Chondrocyte (in vitro differentiated cells): ENCODE measurements at places on chromosomes 5 and 9.

- H3K4me1 ChIP-seq: peaks cover 56% of the 10 kb centered on the region
- no peaks in the 10 kb centered on the region for H3K36me3 ChIP-seq
- DNase-seq: no peak
- H3K27me3 ChIP-seq: no peaks in the 10 kb centered on the region
- H3K4me3 ChIP-seq: no peak overlapping the region
Observed at GRCh38 chr5:32506799-32507198, 62.3 kb upstream of the ZFR start.

DNA sequence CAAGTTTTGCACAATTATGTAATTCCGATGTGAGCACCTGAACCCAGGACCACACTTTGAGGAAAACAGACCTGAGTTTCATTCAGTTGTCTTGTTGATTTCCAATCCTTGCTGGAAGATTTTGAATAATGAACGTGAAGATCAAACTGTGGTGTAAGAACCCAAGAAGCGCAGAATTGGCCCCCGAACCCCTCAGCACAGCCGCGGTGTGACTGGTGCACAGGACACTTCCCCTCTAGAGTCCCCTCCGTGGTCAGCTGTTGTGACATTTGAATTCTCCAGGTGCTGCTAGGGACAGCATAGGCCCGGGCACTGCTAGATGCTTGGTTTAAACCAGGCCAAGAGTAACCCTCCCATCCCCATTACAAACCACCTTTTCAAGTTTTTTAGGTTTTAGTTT, 1.7 kb downstream of the BRD3OS start:
- DNase-seq: peak; percentile 70
- no peak overlapping the region for H3K27ac ChIP-seq
- H3K27me3 ChIP-seq: no peaks in the 10 kb centered on the region
- peaks cover 16% of the 10 kb centered on the region for H3K4me1 ChIP-seq

- DNase-seq: no peak
- H3K36me3 ChIP-seq: peaks cover 6% of the 10 kb centered on the region
- H3K27me3 ChIP-seq: no peaks in the 10 kb centered on the region
- peak overlapping the region; percentile 68 for H3K27ac ChIP-seq
- H3K4me3 ChIP-seq: no peak overlapping the region
Observed at GRCh38 chr9:16221366-16221765, 649.1 kb downstream of the BNC2 start.

GRCh38 chr9:123365287-123365880, 9.4 kb downstream of the CRB2 start:
- H3K4me3 ChIP-seq: no peak overlapping the region
- DNase-seq: no peak
- H3K4me1 ChIP-seq: peaks cover 37% of the 10 kb centered on the region
- no peak overlapping the region for H3K27ac ChIP-seq
- H3K36me3 ChIP-seq: no peaks in the 10 kb centered on the region

- H3K36me3 ChIP-seq: no peaks in the 10 kb centered on the region
- no peak for DNase-seq
- no peaks in the 10 kb centered on the region for H3K4me1 ChIP-seq
- no peaks in the 10 kb centered on the region for H3K27me3 ChIP-seq
- H3K27ac ChIP-seq: no peak overlapping the region
- no peak overlapping the region for H3K4me3 ChIP-seq
Observed at GRCh38 chr5:23072179-23072578, 219.0 kb upstream of the CDH12 start.

- DNase-seq: no peak
- no peaks in the 10 kb centered on the region for H3K27me3 ChIP-seq
- H3K4me1 ChIP-seq: peaks cover 39% of the 10 kb centered on the region
- no peak overlapping the region for H3K27ac ChIP-seq
Observed at GRCh38 chr5:139186752-139187326, 11.3 kb downstream of the SIL1 start.

DNA sequence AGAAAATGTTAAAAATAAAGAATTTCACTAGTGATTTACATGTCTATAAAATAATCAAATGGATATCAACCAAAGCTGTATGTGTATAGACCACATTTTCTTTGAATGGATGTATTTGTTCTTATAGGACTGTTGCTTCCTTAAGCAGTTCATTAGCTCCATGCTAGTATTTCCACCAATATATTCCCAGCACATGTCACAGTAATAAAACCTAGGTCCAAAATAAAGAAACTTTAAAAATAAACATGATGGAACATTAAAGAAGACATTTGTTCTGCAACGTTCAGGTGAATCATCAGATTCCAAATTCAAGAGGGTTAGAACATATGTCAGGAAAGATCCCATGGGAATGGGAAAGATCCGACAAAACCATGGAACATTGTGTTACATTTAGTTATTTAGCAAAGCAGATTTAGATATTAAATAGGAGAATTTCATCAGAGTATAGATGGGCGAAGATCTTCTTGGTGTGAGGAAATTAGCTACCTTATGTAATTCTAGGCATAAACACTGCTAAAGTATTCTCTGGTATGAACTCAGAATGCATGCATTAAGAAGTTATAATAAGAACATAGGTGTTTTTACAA, 490.7 kb downstream of the CDH18 start:
- no peaks in the 10 kb centered on the region for H3K4me1 ChIP-seq
- no peak overlapping the region for H3K4me3 ChIP-seq
- H3K27me3 ChIP-seq: peaks cover 4% of the 10 kb centered on the region
- H3K27ac ChIP-seq: no peak overlapping the region

GRCh38 chr5:180950291-180950949, 38.2 kb upstream of the BTNL3 start:
- H3K27me3 ChIP-seq: peaks cover 7% of the 10 kb centered on the region
- H3K4me1 ChIP-seq: no peaks in the 10 kb centered on the region

GRCh38 chr5:54603372-54603771, 85.8 kb downstream of the SNX18 start:
- peak overlapping the region; percentile 30 for H3K27ac ChIP-seq
- peaks cover 3% of the 10 kb centered on the region for H3K36me3 ChIP-seq
- no peak for DNase-seq

- no peak within 1 kb of the TSS for H3K27ac ChIP-seq
- peaks cover 63% of the 10 kb centered on the region for H3K27me3 ChIP-seq
- H3K4me3 ChIP-seq: peak within 1 kb of the TSS; percentile 62
- H3K4me1 ChIP-seq: peaks cover 37% of the 10 kb centered on the region
Observed at GRCh38 chr5:100903039-100903887, at the start of gene ST8SIA4. TSS of gene ST8SIA4 (minus strand) at chr5:100903282. CDS start at chr5:100902955, 327 bp downstream.

GRCh38 chr9:109901201-109901600, 121.2 kb downstream of the PALM2AKAP2 start:
- no peak for DNase-seq
- H3K4me3 ChIP-seq: no peak overlapping the region
- H3K27me3 ChIP-seq: no peaks in the 10 kb centered on the region
- peaks cover 14% of the 10 kb centered on the region for H3K4me1 ChIP-seq
- H3K27ac ChIP-seq: no peak overlapping the region
- peaks cover 3% of the 10 kb centered on the region for H3K36me3 ChIP-seq

GRCh38 chr5:55471468-55471867, 63.3 kb downstream of the PLPP1 start:
- H3K27me3 ChIP-seq: no peaks in the 10 kb centered on the region
- H3K4me3 ChIP-seq: no peak overlapping the region
- peaks cover 13% of the 10 kb centered on the region for H3K36me3 ChIP-seq
- H3K4me1 ChIP-seq: peaks cover 26% of the 10 kb centered on the region
- no peak for DNase-seq
- H3K27ac ChIP-seq: no peak overlapping the region

DNA sequence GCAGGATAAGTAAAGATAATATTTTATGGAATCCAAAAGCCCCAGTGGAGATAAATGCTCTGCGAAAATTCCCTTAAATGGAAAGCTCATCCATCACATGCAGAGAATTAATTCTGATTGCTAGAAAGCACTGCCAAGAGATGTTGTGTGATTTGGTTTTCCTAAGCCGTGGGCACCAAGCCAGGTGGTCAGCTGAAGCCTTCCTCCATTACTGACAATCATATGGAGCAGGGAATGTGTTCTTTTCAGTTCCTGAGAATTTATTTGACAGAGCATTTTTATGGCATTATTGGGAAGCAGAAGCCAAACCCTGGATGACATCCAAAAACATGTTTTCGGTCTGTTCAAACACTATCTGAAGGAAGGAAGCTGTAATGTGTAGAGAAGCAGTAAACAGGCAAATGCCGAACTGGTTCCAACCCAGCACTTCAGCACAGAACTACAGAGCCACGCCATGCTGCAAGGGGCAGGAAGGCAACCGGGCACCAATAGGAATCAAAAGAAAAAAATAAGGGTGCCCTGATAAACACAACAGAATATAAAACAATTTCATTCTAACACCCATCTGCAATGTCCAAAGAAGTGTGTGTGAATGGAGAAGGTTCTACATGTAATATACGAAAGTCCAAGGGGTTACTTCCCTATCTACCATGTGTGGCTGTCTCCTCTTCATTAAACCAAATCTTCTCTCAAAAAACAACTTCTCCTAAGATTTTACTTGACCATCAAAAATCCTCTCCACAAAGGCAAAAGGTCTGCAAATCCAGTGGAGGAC, 12.3 kb downstream of the ARSB start:
- H3K27ac ChIP-seq: peak overlapping the region; percentile 28
- no peaks in the 10 kb centered on the region for H3K27me3 ChIP-seq
- no peak overlapping the region for H3K4me3 ChIP-seq
- H3K4me1 ChIP-seq: peaks cover 17% of the 10 kb centered on the region

GRCh38 chr5:32330126-32330971, 17.6 kb upstream of the MTMR12 start:
- H3K36me3 ChIP-seq: no peaks in the 10 kb centered on the region
- peaks cover 2% of the 10 kb centered on the region for H3K4me1 ChIP-seq
- DNase-seq: no peak
- no peaks in the 10 kb centered on the region for H3K27me3 ChIP-seq
- no peak overlapping the region for H3K4me3 ChIP-seq

GRCh38 chr5:37888476-37888875, 48.6 kb upstream of the GDNF start:
- no peak for DNase-seq
- no peak overlapping the region for H3K4me3 ChIP-seq
- H3K27me3 ChIP-seq: peaks cover 4% of the 10 kb centered on the region
- no peaks in the 10 kb centered on the region for H3K36me3 ChIP-seq

- no peaks in the 10 kb centered on the region for H3K27me3 ChIP-seq
- H3K36me3 ChIP-seq: no peaks in the 10 kb centered on the region
- H3K4me1 ChIP-seq: peaks cover 38% of the 10 kb centered on the region
- no peak overlapping the region for H3K27ac ChIP-seq
Observed at GRCh38 chr5:39619168-39619818, 194.5 kb upstream of the DAB2 start.
